ENCODE measurements at places on chromosomes 6 and 20. TPM values are rescaled to one million over a fixed set of nuclear protein-coding genes. Genes with fewer than 3 reads are reported as not detected.

DNA sequence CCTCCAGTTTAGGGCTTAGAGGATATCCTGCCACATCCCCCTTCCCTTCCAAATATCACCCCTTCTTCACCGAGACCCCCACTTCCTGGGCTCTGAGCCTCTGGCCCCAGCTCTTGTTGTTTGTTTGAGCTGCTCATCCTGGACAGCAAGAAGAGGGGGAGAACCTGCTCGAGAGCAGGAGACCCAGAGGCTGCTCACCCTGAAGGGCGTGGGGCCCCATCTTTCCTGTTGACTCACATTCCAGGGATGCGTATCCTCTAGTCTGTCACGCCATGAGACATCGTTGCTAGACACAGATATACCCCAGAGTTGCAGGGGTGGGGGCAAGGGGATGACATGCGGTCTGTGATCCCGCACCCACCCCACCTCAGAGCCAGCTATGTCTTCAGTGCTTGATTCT lies 5.7 kb upstream of the TNXB start:
- DNase-seq = no peak

- DNase-seq = peak; percentile 96
Observed at GRCh38 chr6:44058617-44059358, 68.5 kb downstream of the MRPL14 start.

DNA sequence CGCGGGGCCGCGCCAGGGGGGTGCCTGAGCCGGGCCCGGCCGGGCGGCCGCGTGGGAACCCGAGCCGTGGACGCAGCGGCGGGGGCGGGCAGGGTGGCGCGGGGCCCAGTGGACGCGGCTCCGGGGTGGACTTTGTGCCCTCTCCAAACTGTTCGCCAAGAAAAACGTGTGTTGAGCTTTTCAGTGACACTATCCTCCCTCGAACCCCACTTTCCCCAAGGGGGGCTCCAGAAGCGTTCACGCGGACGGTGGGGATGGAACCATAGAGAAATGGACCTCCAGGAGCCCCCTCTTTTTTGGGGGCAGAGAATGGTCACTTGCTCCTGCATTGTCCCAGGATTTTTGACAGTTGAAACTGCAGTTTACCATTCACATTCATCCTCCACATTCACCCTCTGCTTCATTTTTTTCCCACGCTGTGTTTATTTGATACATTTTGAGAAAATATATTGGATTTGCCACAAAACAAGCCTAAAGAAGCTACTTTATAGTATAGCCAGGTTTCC lies 2.9 kb upstream of the HIVEP1 start:
- no peak for DNase-seq

DNA sequence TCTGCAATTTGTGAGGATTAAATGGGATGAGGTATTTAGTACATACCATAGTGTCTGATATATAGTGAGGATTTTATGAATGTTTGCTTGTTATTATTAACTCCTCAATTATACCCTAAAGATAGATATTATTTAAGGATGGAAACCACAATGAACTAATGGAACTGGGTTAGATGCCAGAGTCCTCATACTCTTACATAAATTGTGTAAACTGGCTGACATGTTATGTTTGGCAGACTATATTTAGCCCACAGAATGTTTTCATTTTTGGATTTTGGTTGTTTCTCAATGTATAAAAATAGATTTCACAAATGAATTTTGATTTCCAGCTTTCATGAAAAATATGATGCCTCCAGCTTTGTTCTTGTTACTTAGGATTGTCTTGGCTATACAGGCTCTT lies 37.6 kb downstream of the HTR1B start:
- DNase-seq = no peak

GRCh38 chr6:24844903-24845302 lies 46.2 kb upstream of the ARMH2 start:
- no peak for DNase-seq

- DNase-seq = no peak
Observed at GRCh38 chr6:142294679-142295078, 7.1 kb upstream of the ADGRG6 start.

GRCh38 chr20:1331101-1331500 lies 2.2 kb upstream of the SDCBP2 start:
- DNase-seq = peak; percentile 26

DNA sequence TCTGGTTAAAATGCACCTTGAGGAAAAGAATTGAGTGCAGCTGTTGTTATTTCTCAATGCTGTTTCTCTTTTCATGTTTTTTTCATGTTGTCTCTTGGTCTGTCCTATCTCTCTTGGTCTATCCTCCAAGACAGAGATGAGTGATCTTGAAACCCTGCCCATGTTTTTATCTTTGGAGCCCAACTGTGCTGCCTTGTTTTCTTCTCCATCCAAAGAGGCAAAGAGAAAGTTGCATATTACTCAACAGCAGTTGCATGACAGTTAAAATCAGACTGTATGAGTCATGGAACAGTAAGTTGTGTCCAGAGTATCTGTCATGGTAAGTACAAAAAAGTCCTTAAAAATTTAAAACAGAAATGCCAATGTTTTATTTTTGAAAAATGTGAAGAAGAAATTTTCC lies 26.2 kb downstream of the BCAS1 start:
- DNase-seq = no peak

GRCh38 chr20:9260027-9260426 lies 191.1 kb downstream of the PLCB4 start:
- DNase-seq = no peak

CLVS2 gene
- total RNA-seq = not detected

FHL5 gene
- 13.8 TPM for total RNA-seq

PGC gene
- not detected for total RNA-seq

WFDC13 gene
- total RNA-seq = not detected

Measured in right atrium auricular region (tissue), 2 donors.